ENCODE measurements at places on chromosomes 7 and 10.

- peak; percentile 35 for DNase-seq
Observed at GRCh38 chr10:79069325-79070080, 737 bp downstream of the ZMIZ1 start.

DNA sequence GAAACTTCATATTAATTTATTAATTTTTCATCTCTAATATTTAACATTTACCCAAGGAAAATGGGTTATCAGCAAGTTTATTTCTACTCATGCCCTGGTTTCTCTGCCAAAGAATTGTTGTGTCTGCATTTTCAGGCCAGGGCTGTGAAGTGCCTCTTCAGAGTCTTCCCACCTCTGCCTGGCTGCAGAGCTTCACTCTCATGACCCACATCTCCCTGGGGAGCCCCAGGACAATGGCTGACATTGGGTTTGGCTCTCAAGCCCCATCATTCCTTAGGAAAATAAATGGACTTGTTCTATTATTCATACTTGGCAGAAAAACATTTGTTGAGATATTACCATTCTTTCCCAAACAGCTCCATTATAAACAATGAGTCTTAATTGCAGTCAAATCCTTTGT lies 30.3 kb downstream of the CACNA2D1 start:
- DNase-seq: no peak

GRCh38 chr10:21347043-21347784 lies 178.3 kb downstream of the SKIDA1 start:
- no peak for DNase-seq

DNA sequence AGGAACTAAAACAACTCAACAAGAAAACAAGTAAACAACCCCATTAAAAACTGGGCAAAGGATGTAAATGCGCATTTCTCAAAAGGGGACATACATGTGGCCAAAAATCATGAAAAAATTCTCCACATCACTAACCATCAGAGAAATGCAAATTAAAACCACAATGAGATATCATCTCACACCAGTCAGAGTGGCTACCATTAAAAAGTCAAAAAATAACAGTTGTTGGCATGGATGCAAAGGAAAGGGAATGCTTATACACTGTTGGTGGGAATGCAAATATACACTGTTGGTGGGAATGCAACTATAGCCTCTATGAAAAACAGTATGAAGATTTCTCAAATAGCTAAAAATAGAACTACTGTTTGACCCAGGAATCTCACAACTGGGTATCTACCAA lies 60.0 kb upstream of the LANCL2 start:
- no peak for DNase-seq

DNA sequence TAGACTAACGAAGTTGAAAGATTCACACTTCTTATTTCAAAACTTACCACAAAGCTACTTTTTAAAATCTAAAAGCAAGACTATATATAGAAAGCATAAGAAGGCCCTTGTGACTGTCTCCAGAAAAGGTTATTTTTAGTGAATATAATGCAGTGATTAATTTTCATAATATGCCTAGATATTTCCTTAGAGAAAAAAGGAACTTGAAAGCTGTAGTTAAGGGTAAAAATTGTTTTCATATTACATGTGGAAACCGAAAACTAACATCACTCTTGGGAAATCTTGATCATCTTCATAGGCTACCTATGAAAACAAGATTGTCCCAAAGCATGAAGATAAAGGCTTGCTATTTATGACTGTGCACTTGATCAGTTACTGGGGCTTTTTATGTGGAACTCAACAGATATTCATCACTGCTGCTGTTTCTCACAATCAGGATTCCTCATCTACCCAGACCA lies 223.2 kb downstream of the SH2D4B start:
- DNase-seq: no peak

DNA sequence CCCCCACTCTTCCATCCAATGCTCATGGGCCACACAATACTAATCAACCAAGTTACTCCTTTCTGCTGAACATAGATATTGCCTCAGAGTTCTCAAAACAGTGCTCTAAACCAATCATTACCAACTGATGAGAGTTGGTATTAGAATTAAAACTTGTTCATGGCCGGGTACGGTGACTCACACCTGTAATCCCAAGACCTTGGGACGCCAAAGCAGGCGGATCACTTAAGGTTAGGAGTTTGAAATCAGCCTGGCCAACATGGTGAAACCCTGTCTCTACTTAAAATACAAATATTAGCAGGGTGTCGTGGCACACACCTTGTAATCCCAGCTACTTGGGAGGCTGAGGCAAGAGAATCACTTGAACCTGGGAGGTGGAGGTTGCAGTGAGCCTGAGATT lies 8.2 kb downstream of the TM9SF3 start:
- DNase-seq: no peak

DNA sequence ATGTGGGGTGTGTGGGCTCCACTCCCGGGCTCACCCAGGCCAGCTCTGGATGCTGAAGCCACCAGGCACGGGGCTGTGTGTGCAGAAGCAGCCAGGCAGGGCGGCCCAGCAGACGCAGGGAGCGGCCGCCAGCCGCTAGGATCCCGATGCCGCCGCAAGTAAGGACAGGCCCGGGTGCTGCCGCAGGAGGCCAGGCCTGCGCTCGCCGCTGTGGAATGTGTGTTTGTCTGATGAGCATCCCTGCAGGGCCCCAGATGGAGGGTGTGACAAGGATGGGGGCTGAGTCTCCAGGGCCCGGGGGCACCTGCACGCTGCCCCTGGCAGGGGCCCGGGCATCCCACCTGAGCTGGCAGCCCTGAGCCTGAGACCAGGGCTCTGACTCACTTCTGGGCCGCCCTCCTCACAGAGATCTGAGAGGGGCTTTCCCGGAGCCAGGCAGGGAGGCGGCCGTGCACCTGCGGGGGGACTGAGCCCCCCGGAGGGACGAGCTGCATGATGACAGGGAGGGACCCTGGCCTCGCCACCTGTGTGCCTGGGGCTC lies 101.5 kb downstream of the FOXL3 start:
- no peak for DNase-seq

DNA sequence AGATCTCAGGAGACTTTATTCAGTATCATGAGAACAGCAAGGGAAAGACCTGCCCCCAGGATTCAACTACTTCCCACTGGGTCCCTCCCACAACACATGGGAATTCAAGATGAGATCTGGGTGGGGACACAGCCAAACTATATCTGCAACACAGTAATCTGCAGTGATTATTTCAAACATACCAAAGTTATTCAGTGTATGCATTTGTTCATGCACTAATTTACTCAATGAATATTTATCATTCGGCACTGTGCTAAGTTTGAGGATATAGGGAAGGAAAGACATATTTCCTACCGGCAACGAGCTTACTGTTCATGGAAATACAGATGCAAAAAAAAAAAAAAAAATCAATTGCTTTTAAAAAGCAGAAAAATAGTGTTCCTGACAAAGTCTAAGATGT lies 91.6 kb upstream of the IMMP2L start:
- no peak for DNase-seq

DNA sequence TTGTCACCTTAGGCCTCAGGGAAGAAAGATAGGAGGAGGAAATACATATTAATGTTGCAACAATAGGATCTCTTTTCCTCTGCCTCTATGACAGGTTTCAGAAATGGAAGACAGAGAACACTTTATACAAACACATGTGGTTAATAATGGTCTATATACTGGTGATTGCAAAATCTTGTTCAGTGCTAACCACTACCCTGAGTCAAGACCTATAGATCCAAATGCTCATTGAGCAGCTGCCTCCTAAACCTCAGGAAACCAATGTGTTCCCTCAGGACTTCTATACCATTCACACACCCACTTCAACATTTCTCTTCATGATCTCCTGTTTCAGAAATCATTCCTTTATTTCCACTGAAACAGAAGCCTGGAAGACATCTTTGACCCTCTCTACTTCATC lies 32.5 kb upstream of the VWDE start:
- no peak for DNase-seq

- DNase-seq: no peak
Observed at GRCh38 chr10:71854031-71854430, 3.0 kb upstream of the PSAP start.

DNA sequence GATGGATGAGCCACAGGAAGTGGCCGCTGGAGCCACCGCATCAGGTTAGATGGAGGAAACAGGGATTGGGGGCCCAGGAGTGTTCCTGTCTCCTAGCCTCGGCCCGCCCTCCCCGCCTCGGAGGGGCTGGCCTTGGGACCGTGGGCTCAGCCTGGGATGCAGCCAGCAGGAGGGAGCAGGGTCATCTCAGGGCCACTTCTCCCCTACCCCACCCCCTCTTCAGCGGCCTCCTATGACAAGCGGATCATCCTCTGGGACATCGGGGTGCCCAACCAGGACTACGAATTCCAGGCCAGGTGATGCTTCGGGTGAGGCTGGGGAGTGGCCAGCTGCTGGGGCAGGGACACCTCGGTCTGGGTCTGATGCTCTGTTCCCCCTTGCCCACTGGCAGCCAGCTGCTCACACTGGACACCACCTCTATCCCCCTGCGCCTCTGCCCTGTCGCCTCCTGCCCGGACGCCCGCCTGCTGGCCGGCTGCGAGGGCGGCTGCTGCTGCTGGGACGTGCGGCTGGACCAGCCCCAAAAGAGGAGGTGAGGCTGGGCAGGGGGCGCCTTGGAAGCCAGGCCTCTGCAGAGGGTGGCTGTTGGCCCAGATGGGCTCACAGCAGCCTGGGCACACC lies 4.7 kb downstream of the LRWD1 start:
- DNase-seq: no peak

DNA sequence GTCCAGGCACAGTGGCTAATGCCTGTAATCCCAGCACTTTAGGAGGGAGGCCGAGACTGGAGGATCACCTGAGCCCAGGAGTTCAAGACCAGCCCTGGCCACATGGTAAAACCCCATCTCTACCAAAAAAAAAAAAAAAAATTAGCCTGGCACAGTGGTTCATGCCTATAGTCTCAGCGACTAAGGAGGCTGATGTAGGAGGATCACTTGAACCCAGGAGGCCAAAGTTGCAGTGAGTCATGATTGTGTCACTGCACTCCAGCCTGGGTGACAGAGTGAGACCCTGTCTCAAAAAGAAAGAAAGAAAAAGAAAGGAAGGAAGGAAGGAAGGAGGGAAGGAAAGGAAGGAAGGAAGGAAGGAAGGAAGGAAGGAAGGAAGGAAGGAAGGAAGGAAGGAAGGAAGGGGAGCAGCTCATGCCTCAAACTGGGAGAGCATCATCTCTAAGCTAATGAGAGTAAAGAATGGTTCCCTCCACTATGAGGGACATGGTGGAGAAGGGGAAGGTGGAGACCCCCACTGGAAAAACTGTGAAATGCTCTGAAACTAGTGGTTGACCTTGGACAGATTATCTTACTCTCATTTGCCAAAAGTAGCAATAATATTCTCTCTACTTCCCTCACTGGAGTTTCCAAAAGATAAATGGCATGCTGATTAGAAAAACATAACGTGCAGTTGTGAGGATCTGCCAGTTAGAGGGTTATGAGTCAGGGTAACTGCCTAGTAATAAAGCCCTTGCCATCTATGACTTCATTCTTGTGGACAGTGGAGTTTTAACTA lies 16.8 kb downstream of the GIMAP5 start:
- DNase-seq: no peak

DNA sequence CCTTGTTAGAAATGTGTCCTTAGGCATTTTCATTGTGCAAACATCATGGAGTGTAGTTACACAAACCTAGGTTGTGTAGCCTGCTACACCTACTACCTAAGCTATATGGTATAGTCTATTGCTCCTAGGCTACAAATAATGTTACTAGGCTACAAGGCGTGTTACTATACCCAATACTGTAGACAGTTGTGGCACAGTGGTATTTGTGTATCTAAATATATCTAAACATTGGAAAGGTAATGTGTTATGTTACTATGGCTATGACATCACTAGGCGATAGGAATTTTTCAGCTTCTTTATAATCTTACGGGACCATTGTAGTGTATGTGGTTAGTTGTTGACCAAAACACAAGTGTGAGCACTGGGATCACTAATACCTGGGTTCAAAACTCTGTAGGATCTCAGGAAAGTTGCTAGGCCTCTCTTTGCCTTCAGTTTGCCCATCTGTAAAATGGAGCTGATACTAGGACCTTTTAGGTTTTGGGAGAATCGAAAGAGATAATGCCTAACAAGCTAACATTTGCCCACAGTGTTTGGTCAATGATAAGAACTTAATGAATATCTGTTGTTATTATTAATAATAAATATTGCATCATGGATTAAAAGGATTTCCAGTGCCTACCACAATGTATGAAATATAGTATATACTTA lies 2.7 kb downstream of the BICC1 start:
- DNase-seq: no peak

- DNase-seq: no peak
Observed at GRCh38 chr7:98211221-98211675, at the start of gene BHLHA15. TSS of gene BHLHA15 (plus strand) at chr7:98211439. CDS start at chr7:98212310, 871 bp downstream.

DNA sequence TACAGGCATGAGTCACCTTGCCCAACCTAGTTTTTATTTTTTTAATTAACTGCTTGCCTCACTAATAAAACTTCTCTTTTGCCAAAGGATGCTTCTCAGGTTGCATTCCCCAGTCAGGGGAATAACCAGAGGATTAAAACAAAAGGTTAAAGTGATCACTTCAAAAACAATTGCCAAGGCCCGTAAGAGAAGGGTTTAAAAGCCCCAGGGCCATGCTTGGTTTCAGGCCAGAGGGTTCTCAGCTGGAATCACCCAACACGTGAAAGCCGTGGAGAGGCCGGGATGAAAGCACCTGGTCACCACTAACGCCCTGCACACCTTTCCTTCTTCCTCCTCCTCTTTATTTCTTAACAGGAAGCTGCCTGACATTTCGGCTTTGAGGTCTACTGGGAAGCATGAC lies 587.5 kb downstream of the PTPRN2 start:
- no peak for DNase-seq

DNA sequence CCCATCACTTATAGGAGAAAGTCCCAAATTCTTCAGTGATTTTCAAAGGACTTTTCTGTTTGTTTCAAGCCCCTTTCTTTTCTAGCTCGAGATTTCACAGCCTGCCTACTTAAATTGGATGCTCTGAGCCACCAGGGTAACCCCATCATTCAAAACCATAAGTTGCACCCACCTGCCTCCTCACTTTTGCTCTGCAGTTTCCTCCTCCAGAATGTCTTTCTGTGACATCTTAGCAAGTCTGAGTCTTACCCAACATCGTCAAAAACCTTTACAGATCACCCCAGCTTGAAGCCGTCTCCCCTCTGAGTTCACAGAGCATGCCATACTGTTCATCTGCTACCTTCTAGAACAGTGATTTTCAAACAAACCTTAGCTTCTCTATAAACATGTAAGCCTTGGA lies 64.3 kb upstream of the CACNB2 start:
- DNase-seq: no peak

DNA sequence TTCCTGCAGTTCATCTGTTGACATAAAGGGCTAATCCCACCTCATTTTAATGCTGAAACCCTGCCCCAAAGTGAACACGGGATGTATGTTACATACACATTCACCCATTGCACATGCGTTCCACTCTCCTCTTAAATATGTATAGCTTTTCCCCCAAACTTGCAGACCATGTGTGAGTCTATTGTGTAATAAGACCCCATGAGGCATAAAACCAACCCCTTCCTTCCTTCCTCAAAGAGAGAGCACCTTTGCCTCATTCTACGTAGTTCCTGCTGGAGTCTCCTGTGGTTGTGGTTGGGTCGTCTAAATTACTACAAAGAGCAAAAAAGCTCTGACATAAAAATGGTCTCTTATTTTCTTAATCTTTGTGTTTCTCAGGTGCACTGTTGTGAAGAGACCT lies 345.7 kb upstream of the KLF6 start:
- DNase-seq: no peak
